Activated CD4-positive, alpha-beta T cell treated with anti-CD3 and anti-CD28 coated beads for 36 hours (primary cell): ENCODE measurements at places on chromosomes 3 and 15. TPM values are rescaled to one million over a fixed set of nuclear protein-coding genes. Genes with fewer than 3 reads are reported as not detected.

DNA sequence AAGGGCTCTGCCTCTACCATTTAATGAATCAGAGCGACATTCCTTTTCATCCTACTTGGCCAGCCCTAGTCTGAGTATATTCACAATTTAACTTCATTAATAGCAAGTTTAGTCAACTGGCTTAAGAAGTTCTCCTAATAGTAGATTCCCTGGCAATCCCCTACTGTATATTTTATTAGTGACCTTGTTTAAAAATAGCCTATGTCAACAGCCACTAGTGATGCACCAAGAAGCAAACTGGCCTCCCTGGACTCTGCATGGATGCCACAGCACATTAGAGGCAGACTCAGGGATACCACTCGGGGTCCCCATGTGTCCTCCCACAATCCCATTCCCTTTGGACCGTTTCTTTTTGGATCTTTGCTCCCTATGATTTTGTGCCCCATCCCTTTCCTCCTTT lies 83.6 kb downstream of the THSD4 start:
- DNase-seq: no peak
- peaks cover 4% of the 10 kb centered on the region for H3K27me3 ChIP-seq
- no peaks in the 10 kb centered on the region for H3K4me1 ChIP-seq
- H3K4me3 ChIP-seq: no peak overlapping the region

GRCh38 chr3:151145713-151146070 lies 57.3 kb downstream of the GPR171 start:
- H3K27me3 ChIP-seq: peaks cover 3% of the 10 kb centered on the region
- H3K27ac ChIP-seq: no peak overlapping the region
- no peak overlapping the region for H3K4me3 ChIP-seq
- no peaks in the 10 kb centered on the region for H3K36me3 ChIP-seq

- H3K27me3 ChIP-seq: peaks cover 15% of the 10 kb centered on the region
- peak; percentile 69 for DNase-seq
- H3K4me3 ChIP-seq: no peak overlapping the region
- H3K36me3 ChIP-seq: no peaks in the 10 kb centered on the region
- no peak overlapping the region for H3K27ac ChIP-seq
- H3K4me1 ChIP-seq: no peaks in the 10 kb centered on the region
Observed at GRCh38 chr3:14548321-14548729, 8.2 kb upstream of the GRIP2 start.

DNA sequence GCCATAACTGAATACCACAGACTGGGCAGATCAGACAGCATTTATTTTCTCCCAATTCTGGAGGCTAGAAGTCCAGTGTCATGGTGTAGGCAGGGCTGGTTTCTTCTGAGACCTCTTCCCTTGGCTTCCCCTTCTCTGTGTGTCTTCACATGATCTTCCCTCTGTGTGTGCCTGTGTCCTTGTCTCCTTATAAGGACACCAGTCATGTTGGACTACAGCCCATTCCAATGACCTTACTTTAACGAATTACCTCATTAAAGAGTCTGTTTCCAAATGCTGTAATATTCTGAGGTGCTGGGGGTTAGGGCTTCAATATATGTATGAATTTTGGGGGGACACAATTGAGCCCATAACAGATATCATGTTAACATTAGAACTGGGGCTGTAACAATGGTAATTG lies 13.3 kb upstream of the RARRES1 start:
- H3K4me1 ChIP-seq: peaks cover 14% of the 10 kb centered on the region
- H3K36me3 ChIP-seq: peaks cover 2% of the 10 kb centered on the region
- DNase-seq: no peak

DNA sequence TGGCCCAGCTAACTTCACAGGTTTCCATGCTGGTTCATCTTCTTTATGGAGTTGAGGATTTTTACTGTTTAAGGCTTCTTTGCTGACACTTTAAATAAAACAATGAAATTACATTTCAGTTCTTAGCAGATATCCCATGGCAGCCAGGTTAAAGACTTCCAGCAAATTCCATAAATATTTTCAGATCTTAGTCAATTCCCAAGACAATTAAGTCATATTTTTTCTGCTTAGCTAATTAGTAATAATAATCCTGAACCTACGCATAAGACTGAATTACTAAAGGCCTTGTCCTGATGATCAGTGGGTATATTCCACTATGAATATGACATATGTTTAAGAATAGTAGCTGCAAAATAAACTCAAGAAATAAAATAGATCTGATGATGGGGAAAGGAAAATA lies 83.3 kb downstream of the NR2E3 start:
- no peak overlapping the region for H3K4me3 ChIP-seq
- no peak overlapping the region for H3K27ac ChIP-seq
- no peaks in the 10 kb centered on the region for H3K4me1 ChIP-seq
- no peaks in the 10 kb centered on the region for H3K27me3 ChIP-seq
- peaks cover 19% of the 10 kb centered on the region for H3K36me3 ChIP-seq

DNA sequence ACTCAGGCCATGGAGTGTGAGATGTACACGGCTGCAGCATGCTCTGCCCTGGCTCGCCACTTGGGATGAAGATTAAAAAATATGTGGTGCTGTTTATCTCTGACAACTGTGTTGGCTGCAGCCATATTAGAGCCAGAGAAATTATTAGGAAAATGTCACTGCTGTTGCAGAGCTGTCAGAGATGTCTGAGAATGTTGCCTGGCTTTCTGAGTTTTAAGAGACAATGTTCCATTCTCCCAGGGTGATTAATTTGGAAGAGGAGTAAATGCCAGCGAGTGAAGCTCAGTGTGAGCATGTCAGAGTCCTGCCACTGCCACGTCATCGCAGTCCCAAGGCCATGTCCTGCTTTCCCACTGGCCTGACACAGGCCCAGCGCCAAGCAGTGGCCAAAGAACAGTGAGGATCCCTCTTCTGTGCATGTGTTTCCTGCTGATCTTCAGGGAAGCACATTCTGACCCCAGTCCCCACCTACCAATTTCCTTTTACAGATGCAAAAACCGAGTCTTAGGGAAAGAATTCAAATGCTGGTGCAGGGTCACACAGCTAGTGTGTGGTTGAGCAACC lies 370.9 kb downstream of the GABRG3 start:
- H3K4me1 ChIP-seq: no peaks in the 10 kb centered on the region
- H3K36me3 ChIP-seq: no peaks in the 10 kb centered on the region
- no peak overlapping the region for H3K4me3 ChIP-seq
- H3K27ac ChIP-seq: no peak overlapping the region

GRCh38 chr15:74438721-74439316 lies 5.1 kb upstream of the SEMA7A start:
- no peaks in the 10 kb centered on the region for H3K27me3 ChIP-seq
- peaks cover 30% of the 10 kb centered on the region for H3K4me1 ChIP-seq
- no peaks in the 10 kb centered on the region for H3K36me3 ChIP-seq
- no peak overlapping the region for H3K27ac ChIP-seq
- DNase-seq: peak; percentile 90

- no peaks in the 10 kb centered on the region for H3K27me3 ChIP-seq
- no peaks in the 10 kb centered on the region for H3K36me3 ChIP-seq
- no peak overlapping the region for H3K27ac ChIP-seq
- peaks cover 3% of the 10 kb centered on the region for H3K4me1 ChIP-seq
- DNase-seq: no peak
- H3K4me3 ChIP-seq: no peak overlapping the region
Observed at GRCh38 chr15:60970246-60971170, 258.6 kb downstream of the RORA start.

- no peaks in the 10 kb centered on the region for H3K4me1 ChIP-seq
- H3K27me3 ChIP-seq: peaks cover 12% of the 10 kb centered on the region
Observed at GRCh38 chr3:40782111-40782721, 257.5 kb downstream of the ZNF621 start.

DNA sequence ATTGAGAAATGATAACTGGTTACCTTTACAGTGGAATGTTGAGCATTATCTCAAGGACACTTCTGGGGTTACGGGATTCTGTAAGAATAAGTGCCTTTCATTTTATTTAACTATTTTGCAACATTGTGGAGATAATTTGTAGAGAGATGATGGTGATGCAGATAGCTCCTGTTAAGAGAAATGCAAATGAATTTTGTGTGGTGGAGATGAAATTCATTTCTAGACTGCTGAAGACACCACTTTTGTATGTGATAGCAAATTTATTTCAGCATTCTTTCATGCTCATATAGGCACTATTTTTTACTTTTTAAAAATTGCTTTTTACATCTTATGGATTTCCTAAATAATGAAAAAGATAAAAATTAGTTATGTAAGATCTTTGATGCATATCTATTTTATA lies 463.3 kb upstream of the CBLB start:
- no peak overlapping the region for H3K4me3 ChIP-seq
- H3K4me1 ChIP-seq: peaks cover 80% of the 10 kb centered on the region
- DNase-seq: no peak
- peak overlapping the region; percentile 80 for H3K27ac ChIP-seq
- H3K27me3 ChIP-seq: no peaks in the 10 kb centered on the region
- peaks cover 9% of the 10 kb centered on the region for H3K36me3 ChIP-seq

GRCh38 chr15:34348735-34349300 lies 5.7 kb downstream of the NUTM1 start:
- DNase-seq: no peak
- H3K4me1 ChIP-seq: no peaks in the 10 kb centered on the region
- no peaks in the 10 kb centered on the region for H3K36me3 ChIP-seq
- H3K4me3 ChIP-seq: no peak overlapping the region
- H3K27ac ChIP-seq: no peak overlapping the region

- H3K27ac ChIP-seq: no peak overlapping the region
- DNase-seq: no peak
- H3K27me3 ChIP-seq: peaks cover 51% of the 10 kb centered on the region
- no peaks in the 10 kb centered on the region for H3K36me3 ChIP-seq
- peak overlapping the region; percentile 69 for H3K4me3 ChIP-seq
- peaks cover 22% of the 10 kb centered on the region for H3K4me1 ChIP-seq
Observed at GRCh38 chr3:154122912-154123559, 1.8 kb downstream of the ARHGEF26 start.

DNA sequence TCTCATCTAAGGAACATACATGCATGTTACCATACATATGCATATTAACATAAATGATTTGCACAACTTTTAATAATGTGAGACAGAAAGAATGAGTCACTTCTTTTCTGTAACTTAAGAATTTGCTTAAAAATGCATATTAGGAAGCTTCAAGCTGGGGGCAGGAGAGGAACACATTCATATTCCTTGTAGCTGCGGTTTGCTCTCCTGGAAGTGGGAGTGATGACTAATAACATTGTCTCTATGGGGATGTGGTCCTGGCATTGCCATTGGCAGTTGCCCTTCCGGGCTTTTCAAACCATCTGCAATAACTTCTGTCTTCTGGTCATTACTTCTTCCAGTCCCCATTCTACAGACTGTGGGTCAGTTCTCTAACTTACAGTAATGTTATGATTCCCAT lies 15.6 kb downstream of the CHST2 start:
- no peak overlapping the region for H3K27ac ChIP-seq
- peaks cover 17% of the 10 kb centered on the region for H3K4me1 ChIP-seq
- no peaks in the 10 kb centered on the region for H3K27me3 ChIP-seq

- no peak for DNase-seq
- no peaks in the 10 kb centered on the region for H3K27me3 ChIP-seq
- H3K27ac ChIP-seq: no peak overlapping the region
- H3K36me3 ChIP-seq: peaks cover 32% of the 10 kb centered on the region
- H3K4me1 ChIP-seq: peaks cover 2% of the 10 kb centered on the region
Observed at GRCh38 chr15:65101891-65102708, 12.9 kb downstream of the UBAP1L start.

DNA sequence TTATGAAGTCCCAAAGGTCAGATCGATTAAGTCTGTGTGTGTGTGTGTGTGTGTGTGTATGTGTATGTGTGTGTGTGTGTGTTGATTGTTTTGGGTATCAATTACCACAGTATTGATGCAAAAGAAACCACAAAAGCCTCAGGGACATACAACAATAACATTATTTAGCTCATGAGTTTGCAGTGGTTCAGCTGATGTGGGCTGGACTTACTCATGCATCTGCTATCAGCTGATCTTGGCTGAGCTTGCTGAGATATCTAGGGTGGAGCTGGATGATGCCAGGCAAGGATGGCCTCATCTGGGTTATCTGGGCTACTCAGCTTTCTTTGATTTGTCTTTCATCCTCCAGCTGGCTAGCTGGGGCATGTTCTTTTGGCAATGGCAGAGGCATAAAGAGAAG lies 82.4 kb upstream of the PRR23C start:
- H3K4me1 ChIP-seq: no peaks in the 10 kb centered on the region
- H3K27ac ChIP-seq: no peak overlapping the region
- no peaks in the 10 kb centered on the region for H3K36me3 ChIP-seq
- H3K27me3 ChIP-seq: peaks cover 6% of the 10 kb centered on the region
- no peak overlapping the region for H3K4me3 ChIP-seq
- DNase-seq: no peak

GRCh38 chr3:197501496-197501878 lies 54.3 kb downstream of the BDH1 start:
- no peaks in the 10 kb centered on the region for H3K4me1 ChIP-seq
- H3K4me3 ChIP-seq: no peak overlapping the region
- DNase-seq: no peak
- H3K27me3 ChIP-seq: no peaks in the 10 kb centered on the region
- no peak overlapping the region for H3K27ac ChIP-seq

GRCh38 chr3:190556351-190556750 lies 42.5 kb downstream of the IL1RAP start:
- H3K4me3 ChIP-seq: no peak overlapping the region
- H3K27ac ChIP-seq: no peak overlapping the region
- H3K4me1 ChIP-seq: peaks cover 14% of the 10 kb centered on the region

GRCh38 chr15:90249203-90249863 lies at the start of gene TTLL13:
Gene TTLL13, plus strand, starts transcription at chr15:90249556. Its CDS starts 1,075 bp downstream, at chr15:90250631.
- no peaks in the 10 kb centered on the region for H3K36me3 ChIP-seq
- H3K27ac ChIP-seq: no peak within 1 kb of the TSS
- DNase-seq: peak; percentile 89
- no peaks in the 10 kb centered on the region for H3K27me3 ChIP-seq

DNA sequence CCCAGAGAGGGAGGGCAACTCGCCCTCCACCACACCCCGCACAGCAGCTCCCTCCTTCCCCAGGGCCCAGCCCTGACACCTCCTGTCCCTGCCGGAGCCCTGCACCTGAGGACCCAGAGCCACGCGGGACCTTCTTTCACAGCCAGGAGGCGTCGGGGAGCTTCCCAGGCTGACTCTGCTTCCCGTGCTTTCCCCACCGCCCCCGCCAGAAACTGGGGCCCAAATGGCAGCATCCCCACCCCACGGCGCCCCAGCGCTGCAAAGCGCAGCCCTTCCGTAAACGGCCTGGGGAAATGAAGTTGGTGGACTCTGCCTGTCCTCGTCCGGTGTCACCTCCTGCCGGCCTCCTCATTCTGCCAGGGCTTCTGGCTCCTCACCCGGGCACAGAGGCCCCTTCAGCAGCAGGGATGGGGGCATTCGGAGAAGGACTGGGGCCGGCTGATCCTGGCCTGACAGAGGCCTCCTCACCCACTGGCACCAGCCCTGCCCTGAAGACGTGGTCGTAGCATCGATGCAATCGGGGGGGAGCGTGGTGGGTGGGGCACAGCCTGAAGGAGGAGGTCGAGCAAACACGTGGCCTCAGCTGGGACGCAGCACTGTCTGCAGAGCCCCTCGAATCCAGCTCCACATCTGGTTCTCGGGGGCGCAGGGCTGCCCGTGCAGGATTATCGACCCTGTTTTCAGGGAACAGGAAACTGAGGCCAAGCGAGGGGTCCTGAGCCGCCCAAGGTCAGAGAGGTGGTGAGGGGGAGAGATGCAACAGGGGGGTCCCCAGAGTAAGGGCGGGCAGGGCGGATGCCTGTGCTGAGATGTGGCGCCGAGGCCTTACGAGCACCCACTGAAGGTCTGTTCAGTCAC lies 235.4 kb downstream of the XXYLT1 start:
- no peaks in the 10 kb centered on the region for H3K36me3 ChIP-seq
- peak; percentile 16 for DNase-seq
- no peak overlapping the region for H3K27ac ChIP-seq
- no peaks in the 10 kb centered on the region for H3K4me1 ChIP-seq
- H3K27me3 ChIP-seq: no peaks in the 10 kb centered on the region

GRCh38 chr15:57872281-57873030 lies 165.9 kb downstream of the POLR2M start:
- no peaks in the 10 kb centered on the region for H3K36me3 ChIP-seq
- H3K27ac ChIP-seq: no peak overlapping the region
- peaks cover 3% of the 10 kb centered on the region for H3K4me1 ChIP-seq
- peaks cover 35% of the 10 kb centered on the region for H3K27me3 ChIP-seq
- no peak overlapping the region for H3K4me3 ChIP-seq

CFAP100 gene
- not detected for total RNA-seq

ZNF620 gene
- 3.8 TPM for total RNA-seq

DNAH12 gene
- total RNA-seq: not detected

PLA1A gene
- not detected for total RNA-seq

NAALADL2 gene
- 0.27 TPM for total RNA-seq

GOLGA8J gene
- 0.16 TPM for total RNA-seq
